ENCODE measurements at places on chromosomes 4 and X.
A peak's percentile ranks its signal among the peaks of the same experiment; 100 is the strongest.

GRCh38 chr4:20109391-20109790 lies 142.3 kb upstream of the SLIT2 start:
- DNase-seq: no peak

DNA sequence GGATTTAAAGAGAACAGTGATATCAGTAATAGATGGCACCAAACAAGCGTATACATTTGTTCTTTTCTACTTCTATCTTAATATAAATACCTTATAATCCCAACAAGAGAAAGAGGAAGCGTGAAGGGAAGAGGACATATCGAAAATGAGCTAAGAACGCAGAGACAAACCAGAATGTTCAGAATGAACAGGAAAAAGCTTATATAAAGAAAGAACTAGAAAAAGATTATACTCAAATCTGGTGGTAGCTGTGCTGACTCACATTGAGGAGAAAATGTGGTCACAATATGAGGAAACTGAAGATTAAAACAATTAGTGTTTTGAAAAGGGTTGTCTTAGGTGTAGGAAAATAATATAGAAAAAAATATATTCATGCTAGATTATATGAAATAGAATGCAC lies 2.0 kb upstream of the GPR34 start:
- no peak for DNase-seq

DNA sequence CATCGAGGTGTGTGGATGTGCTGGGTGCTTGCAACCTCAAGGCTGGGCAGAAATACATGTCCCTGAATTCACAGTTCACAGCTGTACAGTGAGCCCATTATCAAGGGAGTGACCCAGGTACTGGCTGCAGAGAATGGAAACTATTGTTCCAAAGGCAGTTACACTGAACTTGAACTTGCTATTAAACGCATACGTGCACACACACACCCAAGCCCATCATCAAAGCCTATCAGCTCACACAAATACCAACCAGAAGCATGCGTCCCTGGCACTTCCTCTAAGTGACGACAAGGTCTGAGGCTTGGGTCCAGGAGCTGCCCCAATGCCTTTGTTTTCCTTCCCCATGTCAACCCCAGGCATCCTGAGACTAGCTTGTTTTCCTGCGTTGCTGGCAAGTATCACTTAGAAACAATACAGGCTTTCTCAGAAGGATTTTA lies 88.6 kb downstream of the IRF2 start:
- DNase-seq: no peak

DNA sequence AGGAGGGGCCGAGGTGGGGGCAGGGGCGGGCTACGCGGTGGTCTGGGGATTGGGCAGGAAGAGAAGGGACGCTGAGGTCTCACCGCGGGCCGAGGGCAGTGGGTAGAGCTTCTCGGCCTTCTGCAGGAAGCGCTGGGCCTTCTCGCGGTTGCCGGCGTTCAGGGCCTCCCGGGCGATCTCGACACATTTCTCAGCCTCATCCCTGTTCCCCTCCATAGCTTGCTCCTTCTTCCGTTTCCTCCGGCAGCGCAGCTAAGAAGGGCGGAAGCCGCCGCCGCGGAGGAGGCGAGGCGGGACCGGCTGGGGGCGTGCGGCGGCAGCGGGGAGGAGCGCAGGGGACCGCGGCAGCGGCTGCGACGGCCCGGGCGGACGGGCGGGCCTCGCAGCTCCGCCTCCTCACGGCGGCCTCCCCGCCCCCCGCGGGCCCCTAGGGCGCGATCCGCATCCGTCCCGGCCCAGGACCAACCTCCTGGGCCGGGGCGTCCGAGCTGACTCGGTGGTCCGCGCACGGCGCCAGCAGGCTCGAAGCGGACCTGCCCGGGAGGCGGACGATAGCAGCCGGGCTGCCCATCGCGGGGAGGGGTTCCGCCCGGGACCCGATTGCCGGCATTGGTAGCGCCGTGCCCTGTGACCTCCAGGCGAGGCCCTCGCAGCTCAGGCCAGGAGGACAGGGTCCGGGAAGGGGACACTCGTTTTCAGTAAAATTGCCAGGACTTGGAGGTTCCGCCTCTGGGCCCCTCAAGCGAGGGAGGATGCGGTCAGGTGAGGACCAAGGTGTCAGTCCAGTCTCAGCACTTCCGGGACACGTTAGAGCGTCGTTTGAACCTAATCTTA lies at the start of gene DNAJB14:
DNAJB14 (minus strand) TSS at position 263 of the 834 bp plus-strand sequence; CDS start at position 216, 47 bp downstream.
- peak; percentile 25 for DNase-seq

DNA sequence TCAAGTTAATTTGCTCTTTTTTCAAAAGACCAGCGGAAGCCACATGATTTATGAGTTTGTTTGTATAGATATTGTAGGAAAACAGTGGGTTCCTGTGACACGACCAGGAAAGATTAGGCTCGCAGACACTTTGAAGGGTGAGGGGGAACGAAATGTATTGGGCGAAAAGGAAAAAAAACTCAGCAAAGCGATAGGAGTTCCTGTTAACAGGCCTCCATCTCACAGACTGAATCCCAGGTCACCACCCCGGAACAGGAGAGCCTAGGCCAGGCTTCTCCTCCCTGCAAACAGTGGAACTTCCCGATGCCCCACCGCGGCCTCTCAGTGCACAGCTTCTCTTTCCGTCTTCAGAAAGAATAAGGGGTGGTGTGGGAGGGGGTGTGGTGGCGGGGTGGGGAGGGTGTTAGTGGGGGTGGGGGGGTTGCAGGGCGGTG lies 181.8 kb upstream of the GPRIN3 start:
- DNase-seq: no peak

GRCh38 chr4:15955670-15956069 lies 7.3 kb downstream of the FGFBP2 start:
- no peak for DNase-seq

DNA sequence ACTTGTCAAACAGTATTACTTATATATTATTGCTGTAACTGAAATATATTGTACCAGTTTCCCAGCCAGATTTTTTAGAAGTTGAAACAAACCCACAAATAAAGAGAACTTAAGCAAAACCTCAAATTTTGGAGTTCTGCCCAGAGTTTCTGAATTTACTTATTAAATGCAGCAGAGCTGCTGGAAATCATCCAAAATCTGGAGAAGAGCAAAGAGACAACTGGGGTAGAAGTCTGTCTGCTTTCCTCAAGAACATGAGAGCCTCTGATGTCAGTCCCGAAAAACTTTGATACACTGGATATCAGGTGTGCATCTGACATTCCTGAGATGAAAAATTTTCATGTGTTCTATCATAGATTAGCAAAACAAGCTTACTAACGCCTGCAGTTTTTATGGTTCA lies 325.9 kb downstream of the NR3C2 start:
- no peak for DNase-seq

DNA sequence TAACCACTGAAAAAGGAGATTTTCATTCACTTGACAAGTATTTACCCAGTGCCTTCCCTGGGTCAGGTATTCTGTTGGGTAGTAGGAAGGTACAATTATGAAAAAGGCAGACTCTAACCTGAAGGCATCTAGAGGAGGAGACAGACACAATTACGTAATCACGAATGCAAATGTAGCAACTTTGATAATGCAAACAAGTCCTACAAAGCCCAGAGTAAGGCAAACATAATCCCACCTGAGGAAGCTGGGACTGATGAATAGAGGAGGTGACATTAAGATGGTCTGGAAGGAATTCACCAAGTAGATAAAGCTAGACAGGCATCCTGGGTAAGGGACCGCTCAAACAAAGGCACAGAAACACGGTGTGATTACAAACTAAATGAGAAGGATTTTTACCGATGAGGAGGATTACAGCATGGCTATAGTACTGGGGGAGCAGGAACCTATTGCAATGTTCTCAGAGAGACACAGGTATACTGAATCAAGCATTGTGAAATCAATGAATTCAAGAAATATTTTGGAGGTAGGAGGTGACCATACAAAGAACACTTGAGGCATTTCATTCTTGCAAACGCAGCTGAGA lies 37.1 kb downstream of the TMEM150C start:
- DNase-seq: no peak

- no peak for DNase-seq
These were observed 55.8 kb downstream of the GPC4 start for GRCh38 chrX:133359466-133359865.
